ENCODE measurements at places on chromosomes 2 and 18. TPM values are rescaled to one million over a fixed set of nuclear protein-coding genes. Genes with fewer than 3 reads are reported as not detected.

MAP4K3 gene
- total RNA-seq: 29.3 TPM

DPP10 gene
- total RNA-seq: 0.49 TPM

SOWAHC gene
- 2.0 TPM for total RNA-seq

CNDP1 gene
- 0.11 TPM for total RNA-seq

MC2R gene
- total RNA-seq: not detected

All from heart right ventricle (tissue), 16 donors.